ENCODE measurements at places on chromosomes 2 and 18.

- DNase-seq, result no peak
Observed at GRCh38 chr18:60838677-60839076, 466.1 kb upstream of the MC4R start.

- DNase-seq, result no peak
Observed at GRCh38 chr2:12430407-12431133, 286.2 kb upstream of the TRIB2 start.

DNA sequence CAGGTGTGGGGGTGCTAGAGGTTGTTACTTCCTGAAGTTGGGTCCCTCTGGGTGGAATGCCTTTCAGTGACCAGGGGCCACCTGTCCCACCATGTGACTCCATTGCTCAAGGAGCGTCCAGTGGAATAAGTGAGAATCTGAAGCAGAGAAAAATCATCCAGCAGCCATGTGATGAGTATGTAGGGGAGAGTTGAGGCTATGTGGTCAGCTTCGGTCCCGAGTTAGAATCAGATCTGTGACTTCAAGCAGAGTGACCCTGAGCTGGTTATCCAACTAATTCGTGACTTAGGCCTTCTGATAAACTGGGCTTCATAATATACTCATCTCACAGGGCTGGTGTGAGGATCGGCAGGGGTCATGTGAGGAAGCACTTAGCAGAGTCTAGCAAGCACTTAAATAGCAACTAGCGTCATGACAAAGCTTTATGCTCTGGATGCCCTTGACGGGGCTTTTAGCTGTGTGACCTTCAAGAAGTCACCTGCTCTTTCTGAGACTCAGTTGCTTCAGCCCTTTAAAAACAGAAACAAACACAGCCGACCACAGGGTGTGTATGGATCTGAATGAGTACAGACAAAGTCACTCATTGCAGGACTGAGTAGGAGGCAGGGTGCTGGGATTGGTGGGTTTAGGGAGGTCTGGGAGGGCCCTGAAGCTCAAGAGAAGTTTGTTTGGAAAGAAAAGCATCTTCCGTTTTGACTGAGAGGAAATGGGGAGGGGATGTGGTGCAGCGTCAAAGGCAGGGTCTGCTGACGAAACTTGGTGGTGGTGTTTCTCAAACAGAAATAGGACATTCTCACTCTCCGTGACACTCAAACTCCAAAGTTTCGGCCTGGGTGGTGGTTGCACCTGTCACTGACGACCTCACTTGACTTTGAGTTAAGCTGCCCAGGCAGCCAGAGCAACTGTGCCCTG is 264.0 kb upstream of the CXCR4 start:
- DNase-seq, result no peak

GRCh38 chr2:101405351-101405899 is 18.1 kb upstream of the CREG2 start:
- DNase-seq, result no peak

DNA sequence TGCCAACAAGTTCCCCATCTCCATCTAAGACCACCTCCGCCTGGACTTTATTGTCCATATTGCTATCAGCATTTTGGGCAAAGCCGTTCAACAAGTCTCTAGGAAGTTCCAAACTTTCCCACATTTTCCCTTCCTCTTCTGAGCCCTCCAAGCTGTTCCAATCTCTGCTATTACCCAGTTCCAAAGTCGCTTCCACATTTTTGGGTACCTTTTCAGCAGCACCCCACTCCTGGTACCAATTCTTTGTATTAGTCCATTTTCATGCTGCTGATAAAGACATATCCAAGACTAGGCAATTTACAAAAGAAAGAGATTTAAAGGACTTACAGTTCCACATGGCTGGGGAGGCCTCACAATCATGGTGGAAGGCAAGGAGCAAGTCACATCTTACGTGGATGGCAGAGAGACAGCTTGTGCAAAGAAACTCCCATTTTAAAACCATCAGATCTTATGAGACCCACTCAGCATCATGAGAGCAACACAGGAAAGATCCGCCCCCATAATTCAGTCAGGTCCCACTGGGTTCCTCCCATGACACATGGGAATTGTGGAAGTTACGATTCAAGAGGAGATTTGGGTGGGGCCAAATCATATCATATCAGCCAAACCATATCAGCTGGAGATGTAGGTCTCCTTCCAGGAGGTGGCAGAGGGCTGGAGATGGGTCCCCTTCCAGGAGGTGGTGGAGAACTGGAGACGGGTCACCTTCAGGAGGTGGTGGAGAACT is 19.8 kb upstream of the TXNDC2 start:
- no peak for DNase-seq

Data from NCI-H1105 treated with DMSO at 0.1 percent for 48 hours (cell line).